ENCODE measurements at places on chromosomes 12 and 14.
A peak's percentile ranks its signal among the peaks of the same experiment; 100 is the strongest.

- DNase-seq: no peak
Observed at GRCh38 chr14:105050551-105050897, 14.7 kb downstream of the GPR132 start.

DNA sequence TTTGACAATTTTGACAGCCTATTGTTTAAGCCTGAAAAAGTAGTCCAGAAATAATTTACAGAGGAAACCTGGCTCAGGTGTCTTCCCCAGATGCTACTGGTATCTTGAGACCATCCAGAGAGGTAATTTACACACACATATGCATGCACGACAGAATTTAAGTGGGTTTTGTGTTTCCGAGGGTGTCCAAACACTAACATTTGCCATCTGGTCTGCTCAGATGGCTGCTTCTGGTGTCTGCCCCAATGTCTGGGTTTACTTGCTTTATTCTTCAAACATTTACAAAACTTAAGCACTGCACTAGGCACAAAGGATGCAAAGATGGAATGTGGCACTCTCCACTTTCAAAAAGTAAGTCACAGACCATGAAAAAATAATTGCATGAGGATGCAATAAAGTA is 226.6 kb upstream of the EGLN3 start:
- no peak for DNase-seq

DNA sequence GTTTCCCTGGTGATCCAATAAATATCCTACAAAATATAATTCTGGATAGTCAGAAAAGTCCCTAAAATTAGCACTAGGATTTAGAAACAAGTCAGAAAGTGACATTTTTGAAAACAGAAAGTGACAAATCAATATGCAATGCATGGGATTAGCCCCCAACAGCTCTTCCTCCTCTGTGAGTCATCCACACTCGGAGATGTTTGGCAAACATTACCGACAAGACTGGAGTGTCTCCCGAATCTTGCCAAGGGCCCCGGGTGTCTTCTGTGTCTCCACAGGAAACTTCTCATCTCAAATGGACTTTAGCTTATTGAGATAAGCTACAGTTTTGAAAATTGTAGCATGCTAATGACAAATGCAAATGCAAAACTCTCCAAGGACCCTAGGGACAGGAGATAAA is 398.9 kb upstream of the CCDC196 start:
- DNase-seq: no peak

GRCh38 chr14:22276913-22277816 is 311.9 kb downstream of the DAD1 start:
- DNase-seq: peak; percentile 3

DNA sequence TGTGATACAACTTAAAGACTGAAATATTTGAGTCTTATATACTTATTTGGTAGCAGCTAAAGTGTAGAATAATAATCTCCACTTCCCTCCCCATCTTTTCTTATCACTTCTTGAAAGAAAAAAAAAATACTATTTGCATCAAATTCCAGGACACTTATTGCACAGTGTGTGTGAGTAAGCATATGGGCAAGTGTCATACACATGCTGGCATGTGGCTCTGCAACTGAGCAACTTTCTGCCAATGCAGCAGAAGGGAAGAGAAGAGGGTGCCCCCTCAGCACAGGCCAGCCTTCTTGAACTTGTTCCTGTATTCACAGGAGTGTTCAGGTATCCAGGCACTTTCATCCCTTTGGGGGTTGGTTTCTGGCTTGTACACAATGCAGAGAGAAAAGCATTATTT is 145.8 kb downstream of the CPNE8 start:
- DNase-seq: no peak

DNA sequence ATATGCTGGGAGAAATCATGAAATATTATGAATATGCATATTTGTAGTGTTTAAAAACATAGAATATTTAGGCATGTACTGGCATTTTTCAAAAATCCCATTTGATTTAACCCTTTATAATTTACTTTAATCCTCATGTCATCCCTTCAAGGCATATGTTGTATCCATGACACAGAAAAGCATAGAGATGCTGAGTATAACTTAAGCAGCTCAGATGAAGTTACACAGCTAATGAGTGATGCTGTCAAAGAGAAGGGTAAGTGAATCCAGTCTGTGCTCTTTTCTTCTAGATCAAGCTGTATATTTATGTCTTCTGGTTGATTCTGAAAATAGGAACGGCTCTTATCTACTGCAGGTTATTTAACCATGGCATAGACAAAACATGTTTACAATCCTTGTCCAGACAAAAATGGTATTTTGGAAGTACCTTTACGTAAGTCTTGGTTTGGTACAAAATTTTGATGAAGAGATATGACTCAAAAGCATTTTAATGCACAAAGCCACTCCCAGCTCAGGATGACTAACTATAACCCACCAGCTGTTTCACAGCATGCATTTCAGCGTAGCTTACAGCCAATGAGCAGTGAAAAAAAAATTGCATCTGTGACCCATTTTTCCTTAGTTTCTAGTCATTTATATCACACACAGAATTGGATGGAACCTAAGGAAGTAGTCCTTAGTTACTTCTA is 201.7 kb downstream of the STXBP6 start:
- no peak for DNase-seq

- DNase-seq: peak; percentile 27
Observed at GRCh38 chr12:113818283-113818682, 147.8 kb downstream of the RBM19 start.

GRCh38 chr12:90323217-90323616 is 614.6 kb upstream of the ATP2B1 start:
- no peak for DNase-seq

GRCh38 chr12:132007041-132007440 is 57.3 kb downstream of the EP400 start:
- no peak for DNase-seq

DNA sequence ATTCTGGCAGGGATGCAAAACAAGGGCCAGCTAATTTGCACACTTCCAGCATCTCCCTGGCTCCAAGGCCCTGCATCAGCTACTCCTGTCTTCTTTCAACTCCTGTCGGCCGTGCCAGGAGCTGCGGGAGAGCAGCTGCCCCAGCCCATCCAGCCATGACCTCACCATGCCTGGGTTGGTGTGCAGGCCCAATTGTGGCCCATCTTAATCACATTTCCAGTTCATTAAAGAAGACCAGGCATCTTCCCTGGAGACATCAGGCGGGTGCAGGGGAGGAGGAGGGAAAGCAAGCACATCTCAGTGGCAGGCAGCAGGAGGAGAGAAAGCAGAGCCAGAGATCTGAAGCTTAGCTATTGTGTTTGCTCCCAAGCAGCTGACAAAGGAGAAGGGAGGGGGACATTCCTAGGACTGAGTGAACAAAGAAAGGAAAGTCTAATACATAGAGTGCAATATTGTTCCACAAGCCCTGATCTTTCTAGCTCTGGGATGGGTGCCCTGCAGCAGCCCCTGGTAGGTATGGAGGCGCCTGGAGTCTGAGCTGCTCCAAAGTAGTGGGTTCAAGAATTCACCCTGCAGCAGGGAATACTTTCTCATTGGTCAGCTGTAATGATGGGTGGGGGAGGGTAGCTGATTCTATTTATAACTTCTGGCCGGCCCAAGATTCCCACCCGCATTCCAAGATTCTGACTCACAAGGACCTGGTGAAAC is 40.1 kb downstream of the VWF start:
- DNase-seq: peak; percentile 94

- DNase-seq: no peak
Observed at GRCh38 chr12:42757624-42758119, 168.1 kb upstream of the PRICKLE1 start.

DNA sequence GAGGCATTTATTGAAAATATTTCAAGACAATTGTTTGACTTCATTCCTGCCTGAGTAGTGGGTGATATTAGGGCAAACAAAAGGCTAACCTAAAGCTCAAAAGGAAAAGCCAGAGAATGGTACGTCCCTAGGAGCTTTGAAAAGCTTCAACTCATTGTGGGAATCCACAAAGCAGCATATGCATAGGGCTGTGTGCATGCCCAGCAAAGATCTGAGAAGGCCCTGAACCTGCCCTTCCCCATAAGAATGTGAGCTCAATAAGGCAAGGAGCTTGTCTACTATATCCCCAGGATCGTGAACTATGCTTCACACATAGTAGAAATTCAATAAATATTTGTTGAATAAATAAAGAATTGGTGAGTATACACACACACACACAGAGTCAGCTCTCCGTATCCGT is 19.1 kb upstream of the RAD52 start:
- DNase-seq: no peak

GRCh38 chr14:85165094-85165493 is 364.9 kb upstream of the FLRT2 start:
- DNase-seq: no peak

DNA sequence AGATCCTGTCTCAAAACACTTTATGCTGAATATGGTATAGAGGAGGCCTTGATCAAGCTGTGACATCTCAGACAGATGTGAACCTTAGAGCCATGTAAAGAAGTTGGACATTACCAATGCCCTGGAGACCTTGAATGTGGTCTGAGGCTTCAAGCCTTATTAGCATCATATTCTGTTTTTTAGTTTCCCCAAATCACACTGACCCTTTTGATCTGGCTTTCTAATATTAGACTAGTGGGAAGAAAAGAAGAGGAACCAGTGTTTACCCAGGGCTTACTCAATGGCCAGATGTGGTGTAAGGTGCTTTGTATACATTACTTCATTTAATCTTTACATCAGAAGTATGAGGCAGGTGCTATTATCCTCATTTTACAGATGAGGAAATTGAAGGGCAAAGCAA is 10.6 kb upstream of the TBPL2 start:
- DNase-seq: no peak

- DNase-seq: no peak
Observed at GRCh38 chr14:84961637-84962036, 568.3 kb upstream of the FLRT2 start.

DNA sequence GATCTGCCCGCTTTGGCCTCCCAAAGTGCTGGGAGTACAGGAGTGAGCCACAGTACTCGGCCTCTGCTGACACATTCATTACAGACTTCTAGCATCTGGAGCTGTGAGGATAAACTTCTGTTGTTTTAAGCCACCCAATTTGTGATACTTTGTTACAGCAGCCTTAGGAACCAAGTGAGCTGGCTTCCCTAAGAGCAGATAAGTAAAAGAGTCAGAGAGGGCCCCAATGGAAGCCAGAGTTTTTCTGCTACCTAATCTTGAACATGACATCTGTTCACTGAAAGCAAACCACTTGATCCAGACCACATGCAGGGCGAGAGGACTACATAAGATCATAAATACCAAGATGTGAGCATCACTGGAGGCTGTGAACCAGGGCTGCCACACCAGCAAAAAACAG is 3.7 kb upstream of the MAPKAPK5 start:
- DNase-seq: no peak

- no peak for DNase-seq
Observed at GRCh38 chr12:38878333-38878705, 27.1 kb downstream of the CPNE8 start.

GRCh38 chr14:29759521-29760340 is 167.9 kb downstream of the PRKD1 start:
- DNase-seq: no peak

DNA sequence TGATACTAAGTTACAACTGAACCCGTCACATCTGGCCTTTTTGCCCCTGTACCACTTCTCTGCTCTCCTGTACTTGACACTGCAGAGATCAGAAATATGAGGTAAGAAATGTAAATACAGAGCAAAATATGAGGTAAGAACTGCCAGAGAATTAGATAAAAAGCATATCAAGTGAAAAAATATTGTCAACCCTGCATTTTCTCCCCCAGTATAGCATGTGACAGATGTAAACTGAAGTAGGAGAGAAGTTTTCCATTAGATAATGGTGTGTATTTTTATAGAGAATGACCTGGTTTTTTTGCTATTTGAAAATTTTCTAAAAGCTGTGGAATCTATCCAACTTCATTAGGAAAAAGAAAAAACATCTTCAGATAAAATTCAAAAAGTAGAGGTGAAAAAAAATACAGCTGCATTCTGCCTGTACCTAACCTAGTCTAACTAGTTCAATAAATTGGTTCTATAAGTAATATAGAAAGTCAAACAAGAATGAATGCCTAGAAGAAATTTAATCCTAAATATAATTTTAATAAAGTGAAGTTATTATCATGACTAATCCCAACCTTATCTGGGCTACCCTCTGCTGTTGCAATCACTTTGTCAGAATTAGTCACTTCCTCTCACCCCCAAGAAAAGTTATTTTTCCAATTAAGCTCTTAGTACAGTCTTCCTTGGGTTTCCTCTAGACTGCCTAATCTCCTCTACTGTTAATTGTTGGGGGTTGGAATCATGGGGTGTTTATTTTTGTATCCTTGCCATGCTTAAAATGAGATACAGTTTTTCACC is 210.0 kb downstream of the RASSF9 start:
- DNase-seq: no peak

DNA sequence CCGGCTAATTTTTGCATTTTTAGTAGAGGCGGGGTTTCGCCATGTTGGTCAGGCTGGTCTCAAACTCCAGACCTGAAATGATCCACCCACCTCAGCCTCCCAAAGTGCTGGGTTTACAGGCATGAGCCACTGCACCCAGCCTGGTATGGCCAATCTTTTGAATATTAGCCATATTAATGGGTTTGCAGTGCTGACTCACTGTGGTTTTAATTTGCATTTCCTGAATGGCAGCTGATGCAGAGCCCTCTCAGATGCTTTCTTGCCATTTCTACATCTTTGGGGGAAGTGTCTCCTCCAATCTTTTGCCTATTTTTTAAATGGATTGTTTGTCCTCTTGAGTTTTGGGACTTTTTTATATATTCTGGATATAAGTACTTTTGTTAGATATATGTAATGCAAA is 55.5 kb upstream of the NPAS3 start:
- DNase-seq: no peak

- no peak for DNase-seq
Observed at GRCh38 chr14:102629011-102629444, 36.6 kb downstream of the RCOR1 start.

All from NCI-H446 treated with DMSO at 0.1 percent for 48 hours (cell line).